ENCODE measurements at places on chromosomes 13 and 19. TPM values are rescaled to one million over a fixed set of nuclear protein-coding genes. Genes with fewer than 3 reads are reported as not detected.
A peak's percentile ranks its signal among the peaks of the same experiment; 100 is the strongest.

DNA sequence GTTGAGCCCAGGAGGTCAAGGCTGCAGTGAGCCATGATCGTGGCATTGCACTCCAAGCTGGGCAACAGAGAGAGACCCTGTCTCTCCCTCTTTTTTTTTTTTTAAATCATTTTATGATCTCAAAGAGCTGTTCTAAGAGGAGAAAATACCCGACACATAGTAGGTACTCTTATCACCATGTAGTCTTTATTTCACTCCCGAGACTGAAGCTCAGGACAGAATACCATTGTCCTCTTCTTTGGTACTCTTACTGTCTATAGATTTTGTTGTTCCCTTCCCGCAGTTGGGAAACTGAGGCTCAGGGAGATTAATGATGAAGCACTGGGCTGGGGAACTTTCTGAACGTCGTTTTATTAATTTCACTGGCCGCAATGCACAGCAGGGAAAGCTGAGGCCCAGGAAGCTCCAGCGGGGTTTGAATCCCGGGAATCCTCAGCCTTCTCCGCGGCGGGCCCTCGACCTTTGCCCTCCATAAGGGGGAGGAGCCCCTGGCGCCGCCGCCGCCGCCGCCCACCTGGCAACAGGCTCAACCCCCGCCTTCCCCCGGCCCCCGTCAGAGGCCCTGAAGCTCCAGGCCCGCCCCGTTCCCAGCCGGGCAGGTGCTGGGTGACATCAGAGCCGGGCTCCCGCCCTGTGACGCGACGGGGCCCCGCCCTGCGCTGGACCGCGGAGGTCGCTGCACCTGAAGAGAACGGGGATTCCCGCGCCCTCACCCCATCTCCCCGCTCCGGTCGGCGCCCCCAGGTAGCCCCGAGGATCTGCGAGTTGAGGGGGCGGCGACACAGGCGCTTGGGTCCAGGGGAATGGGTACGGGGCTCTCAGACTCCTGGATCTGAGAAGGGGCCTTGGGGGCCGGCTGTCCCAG is 1.6 kb downstream of the MYH14 start:
- DNase-seq: no peak

NPAS1 gene
- 0.63 TPM for total RNA-seq

PLIN4 gene
- total RNA-seq: not detected

- DNase-seq: peak; percentile 69
These were observed 283.8 kb downstream of the DCT start for GRCh38 chr13:94195715-94196114.

DNA sequence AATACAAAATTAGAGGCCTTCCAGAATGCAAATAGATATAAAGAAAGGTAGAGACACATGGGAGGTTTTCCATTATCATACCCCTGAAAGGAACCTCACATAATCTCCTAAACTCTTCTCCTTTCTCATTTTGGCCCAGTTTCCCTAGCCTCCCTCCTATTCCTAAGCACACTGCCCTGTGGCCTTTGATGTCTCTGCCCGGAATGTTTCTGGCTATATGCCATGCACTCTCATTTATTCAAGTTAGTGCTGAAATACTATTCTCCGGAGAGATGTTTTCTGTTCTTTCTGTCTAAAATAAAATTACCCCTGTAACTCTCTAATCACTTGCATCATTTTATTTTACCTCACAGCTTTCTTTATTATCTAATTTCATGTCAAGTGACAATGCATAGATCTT is 1287.7 kb downstream of the SLITRK5 start:
- DNase-seq: no peak

DNA sequence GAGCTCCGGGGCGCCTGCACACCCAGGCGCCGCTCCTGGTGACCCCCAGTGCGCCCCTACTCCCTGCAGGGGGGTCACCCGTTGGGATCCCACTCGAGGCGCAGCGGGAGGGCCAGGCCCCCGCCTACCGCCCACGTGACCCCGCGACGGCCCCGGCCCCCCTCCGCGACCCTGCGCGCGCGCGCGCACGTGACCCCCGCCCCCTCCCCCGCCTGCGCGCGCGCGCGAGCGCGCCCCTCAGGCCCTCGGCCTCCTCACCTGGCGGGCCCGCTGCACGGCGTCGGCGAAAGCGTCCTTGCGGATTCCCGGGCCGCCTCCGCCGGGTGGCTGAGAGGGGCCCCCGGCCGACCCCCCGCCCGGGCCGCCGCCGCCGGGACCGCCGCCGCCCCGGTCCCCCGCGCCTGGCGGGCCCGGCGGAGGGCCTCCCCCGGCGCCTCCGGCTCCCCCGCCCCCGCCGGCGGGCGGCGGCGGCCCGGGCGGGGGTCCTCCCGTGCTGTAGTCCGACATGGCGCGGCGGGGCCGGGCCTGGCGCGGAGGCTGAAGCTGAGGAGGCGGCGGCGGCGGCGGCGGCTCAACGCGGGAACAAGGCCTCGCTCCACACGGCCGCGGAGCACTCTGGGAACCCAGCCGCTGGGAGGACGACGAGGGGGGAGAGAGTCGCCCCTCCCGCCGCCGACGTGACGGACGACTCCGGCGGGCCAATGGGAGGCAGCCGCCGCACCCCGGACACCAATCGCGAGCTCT is at the start of gene KHSRP:
Gene KHSRP (minus strand): TSS at position 617 of the 744 bp plus-strand sequence. CDS start 110 bp downstream, at position 507.
- no peak for DNase-seq

- no peak for DNase-seq
These were observed 767.7 kb downstream of the PCDH17 start for GRCh38 chr13:58399263-58399662.

DNA sequence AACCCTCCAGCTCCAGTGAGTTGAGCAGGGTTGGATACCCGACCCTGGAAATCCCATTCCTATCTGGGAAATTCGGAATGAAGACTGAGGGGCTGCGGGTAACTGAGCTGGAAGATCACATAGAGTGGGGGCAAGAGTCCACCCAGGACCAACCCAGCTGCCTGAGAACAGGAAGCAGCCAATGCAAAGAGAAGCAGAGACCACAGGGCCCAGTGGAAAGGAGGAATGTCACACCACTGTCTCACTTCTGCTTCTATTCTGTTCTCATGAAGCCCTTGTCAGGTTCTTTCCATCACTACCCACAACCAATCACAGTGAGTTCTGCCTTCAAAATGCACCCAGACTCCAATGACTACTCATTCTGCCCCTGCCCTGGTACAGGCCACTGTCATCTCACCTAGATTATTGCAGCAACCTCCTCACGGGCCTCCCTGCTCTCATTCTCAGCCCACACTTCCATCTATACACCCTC is 15.3 kb downstream of the DYRK1B start:
- no peak for DNase-seq

GRCh38 chr19:49442771-49443365 is 1.5 kb upstream of the SLC17A7 start:
- no peak for DNase-seq

DNA sequence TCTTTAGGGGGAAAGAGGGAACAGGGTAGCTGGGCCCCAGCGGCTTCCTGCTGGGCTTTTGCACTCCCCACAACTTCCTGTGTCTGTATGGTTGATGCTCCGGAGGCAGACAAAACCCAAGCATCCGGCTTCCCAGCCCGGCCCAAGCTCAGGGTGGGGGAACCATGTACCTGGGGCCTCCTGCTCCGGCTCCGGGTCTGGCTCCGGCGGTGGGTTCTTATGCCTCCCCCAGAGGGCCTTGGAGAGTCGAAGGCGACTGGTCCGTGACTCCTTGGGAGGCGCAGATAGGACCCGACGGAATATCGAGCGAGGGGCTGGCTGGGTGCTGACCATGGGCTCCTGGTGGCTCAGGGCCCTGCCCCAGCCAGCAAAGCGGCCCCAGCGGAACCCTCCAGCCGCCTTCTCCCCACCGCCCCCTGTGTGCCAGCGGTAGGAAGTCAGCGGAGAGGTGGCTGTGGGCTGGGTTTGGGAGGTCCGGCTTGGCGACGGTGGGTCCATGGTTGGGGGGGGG is 428 bp downstream of the RASAL3 start:
- no peak for DNase-seq

DNA sequence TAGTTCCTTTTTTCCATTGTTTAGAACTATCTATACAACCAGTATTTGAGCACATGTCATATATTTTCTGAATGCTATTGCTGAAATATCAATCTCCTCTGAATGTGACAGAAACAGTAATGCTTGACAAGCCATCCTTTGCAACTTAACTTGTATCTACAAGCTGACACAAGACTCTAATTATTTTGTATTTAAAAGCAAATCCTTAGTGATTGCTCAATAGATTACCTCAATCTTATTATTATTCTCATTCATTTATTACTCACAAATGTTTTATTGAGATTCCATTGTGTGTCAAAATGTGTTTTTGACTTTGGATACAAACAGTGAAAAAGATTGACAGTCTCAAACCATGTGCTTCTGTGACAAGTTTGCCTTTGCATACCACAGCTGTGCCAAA is 787.8 kb upstream of the PRR20A start:
- DNase-seq: no peak

All from epithelial cell of proximal tubule (primary cell).